ENCODE measurements at places on chromosomes 6 and 20.

- no peak for DNase-seq
Measured at GRCh38 chr6:6665555-6666243, 77.2 kb downstream of the LY86 start.

- no peak for DNase-seq
Measured at GRCh38 chr6:160227038-160227768, 31.4 kb downstream of the SLC22A2 start.

- DNase-seq: no peak
Measured at GRCh38 chr6:132733283-132733682, 19.4 kb upstream of the VNN1 start.

GRCh38 chr6:90907931-90908655, 321.2 kb upstream of the MAP3K7 start:
- DNase-seq: no peak

GRCh38 chr6:5745081-5745480, 261.6 kb downstream of the NRN1 start:
- no peak for DNase-seq

DNA sequence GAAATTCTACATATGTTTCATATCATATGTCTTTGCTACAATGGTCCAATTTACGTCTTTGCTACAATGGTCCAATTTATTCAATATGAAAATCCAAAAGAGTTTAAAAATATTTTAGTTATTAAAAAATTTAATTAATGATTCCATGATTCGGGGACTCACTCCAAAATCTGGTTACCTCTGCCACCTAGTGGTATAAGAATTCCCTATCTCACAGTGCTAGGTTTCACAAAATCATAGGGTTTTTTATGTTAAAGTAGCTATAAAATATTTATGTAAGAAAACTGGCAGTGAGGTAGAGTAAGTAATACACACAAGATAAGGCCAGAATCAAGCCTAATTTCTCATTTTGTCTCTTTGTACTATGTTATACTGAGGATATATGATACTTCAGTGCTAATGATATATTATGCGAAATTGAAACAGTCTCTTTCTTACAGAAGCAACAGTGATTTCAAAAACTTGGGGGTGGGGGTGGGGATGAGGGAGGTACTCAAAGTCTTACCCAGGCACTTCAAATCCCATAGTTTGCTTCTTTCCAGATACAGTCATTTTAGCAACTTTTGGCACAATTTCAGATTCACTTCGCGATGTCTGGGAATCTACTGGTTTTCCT, 52.3 kb downstream of the HBS1L start:
- DNase-seq: no peak

- DNase-seq: no peak
Measured at GRCh38 chr6:163626073-163626867, 211.8 kb downstream of the QKI start.

GRCh38 chr6:70080443-70081070, 214.2 kb downstream of the COL19A1 start:
- DNase-seq: no peak

GRCh38 chr6:78062993-78063392, 410.2 kb downstream of the MEI4 start:
- DNase-seq: no peak

- DNase-seq: no peak
Measured at GRCh38 chr20:32975698-32976674, 28.2 kb downstream of the SUN5 start.

DNA sequence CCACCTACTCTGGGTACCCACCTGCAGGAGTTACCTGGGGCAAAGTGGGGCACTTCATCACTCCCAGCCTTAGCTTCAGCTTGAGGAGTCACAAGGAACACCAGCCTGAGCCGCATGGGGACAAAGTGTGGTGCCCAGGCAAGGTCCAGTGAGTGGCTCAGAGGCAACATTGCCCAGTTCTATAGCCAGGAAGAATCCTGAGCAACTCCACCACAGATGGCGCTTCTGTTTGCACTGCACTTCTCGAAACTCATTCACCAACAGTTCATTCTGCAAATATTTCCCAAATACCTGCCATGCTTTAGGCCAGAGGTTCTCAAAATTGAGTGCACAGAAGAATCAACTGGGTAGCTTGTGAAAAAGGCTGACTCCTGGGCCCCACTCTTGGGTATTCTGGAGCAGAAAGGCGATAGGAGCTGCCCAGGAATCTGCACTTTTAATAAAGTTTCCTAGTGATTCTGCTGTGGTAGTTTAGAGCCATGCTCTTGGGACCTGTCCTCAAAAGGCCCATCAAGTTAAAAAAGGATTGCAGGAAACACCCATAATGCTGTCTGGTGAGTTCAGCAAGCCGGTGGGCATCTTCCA, 83.1 kb downstream of the VEGFA start:
- no peak for DNase-seq

GRCh38 chr6:24838994-24839393, 40.3 kb upstream of the ARMH2 start:
- DNase-seq: no peak

GRCh38 chr6:121616406-121616805, 181.0 kb downstream of the GJA1 start:
- no peak for DNase-seq

GRCh38 chr6:20640181-20640580, 105.9 kb downstream of the CDKAL1 start:
- DNase-seq: no peak

- no peak for DNase-seq
Measured at GRCh38 chr6:106188104-106188794, 102.1 kb downstream of the PRDM1 start.
